ENCODE measurements at places on chromosomes 2 and 18. TPM values are rescaled to one million over a fixed set of nuclear protein-coding genes. Genes with fewer than 3 reads are reported as not detected.

Gene GPR75
- 4.1 TPM for total RNA-seq

Gene PLB1
- 3.4 TPM for total RNA-seq

Gene IL36RN
- 12.0 TPM for total RNA-seq

Gene TUBA4B
- not detected for total RNA-seq

Gene IL36B
- not detected for total RNA-seq

Gene EPB41L3
- total RNA-seq: 58.1 TPM

Gene GPR39
- total RNA-seq: 4.1 TPM

Gene C2orf66
- 0.29 TPM for total RNA-seq

Gene SLC25A12
- 14.1 TPM for total RNA-seq

Gene CDH2
- total RNA-seq: 38.2 TPM

Gene EHD3
- 5.3 TPM for total RNA-seq

Gene SLC9A4
- 3.1 TPM for total RNA-seq

Gene NPAS2
- 10.7 TPM for total RNA-seq

GRCh38 chr2:223772363-223772762 is 65.0 kb downstream of the AP1S3 start:
- H3K4me3 ChIP-seq: no peak overlapping the region
- H3K27ac ChIP-seq: no peak overlapping the region
- H3K27me3 ChIP-seq: no peaks in the 10 kb centered on the region
- H3K4me1 ChIP-seq: no peaks in the 10 kb centered on the region

- H3K27ac ChIP-seq: no peak overlapping the region
- H3K36me3 ChIP-seq: peaks cover 22% of the 10 kb centered on the region
- no peak for DNase-seq
- no peaks in the 10 kb centered on the region for H3K4me1 ChIP-seq
These were observed 166.1 kb upstream of the OTX1 start for GRCh38 chr2:62884514-62884913.

DNA sequence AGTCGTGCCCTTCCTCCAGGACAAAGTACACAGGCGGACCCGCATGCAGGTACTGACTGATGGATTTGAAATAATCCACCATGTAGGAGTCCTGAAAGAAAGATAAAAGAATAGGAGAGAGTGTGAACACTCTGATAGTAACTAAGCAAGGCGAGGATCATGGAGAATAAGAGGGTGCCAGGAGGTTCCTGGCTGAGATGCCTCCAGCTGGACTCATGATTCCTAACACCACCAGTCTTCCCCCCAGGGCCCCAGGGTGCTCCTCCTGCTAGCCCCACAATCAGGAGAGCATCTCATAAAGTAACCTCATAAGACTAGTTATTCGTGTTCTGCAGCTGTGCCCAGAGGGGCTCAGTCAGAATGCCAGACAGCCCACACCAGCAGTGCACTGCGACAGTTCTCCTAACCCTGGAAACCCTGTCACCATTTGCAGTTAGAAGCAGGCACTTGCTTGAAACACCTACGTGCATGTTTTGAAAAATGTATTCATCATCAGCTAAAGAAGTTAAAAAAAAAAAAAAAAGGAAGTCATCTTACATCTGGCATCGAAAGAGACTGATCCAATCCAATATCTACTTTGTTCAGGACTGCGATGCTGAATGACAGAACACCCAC is 36.7 kb downstream of the RMC1 start:
- no peak overlapping the region for H3K4me3 ChIP-seq
- H3K27ac ChIP-seq: peak overlapping the region; percentile 26
- peaks cover 37% of the 10 kb centered on the region for H3K36me3 ChIP-seq
- H3K4me1 ChIP-seq: no peaks in the 10 kb centered on the region
- no peaks in the 10 kb centered on the region for H3K27me3 ChIP-seq
- no peak for DNase-seq

- H3K27me3 ChIP-seq: peaks cover 24% of the 10 kb centered on the region
- no peak overlapping the region for H3K4me3 ChIP-seq
- H3K36me3 ChIP-seq: no peaks in the 10 kb centered on the region
- no peaks in the 10 kb centered on the region for H3K4me1 ChIP-seq
- no peak for DNase-seq
These were observed 38.2 kb downstream of the TPO start for GRCh38 chr2:1451422-1451821.

DNA sequence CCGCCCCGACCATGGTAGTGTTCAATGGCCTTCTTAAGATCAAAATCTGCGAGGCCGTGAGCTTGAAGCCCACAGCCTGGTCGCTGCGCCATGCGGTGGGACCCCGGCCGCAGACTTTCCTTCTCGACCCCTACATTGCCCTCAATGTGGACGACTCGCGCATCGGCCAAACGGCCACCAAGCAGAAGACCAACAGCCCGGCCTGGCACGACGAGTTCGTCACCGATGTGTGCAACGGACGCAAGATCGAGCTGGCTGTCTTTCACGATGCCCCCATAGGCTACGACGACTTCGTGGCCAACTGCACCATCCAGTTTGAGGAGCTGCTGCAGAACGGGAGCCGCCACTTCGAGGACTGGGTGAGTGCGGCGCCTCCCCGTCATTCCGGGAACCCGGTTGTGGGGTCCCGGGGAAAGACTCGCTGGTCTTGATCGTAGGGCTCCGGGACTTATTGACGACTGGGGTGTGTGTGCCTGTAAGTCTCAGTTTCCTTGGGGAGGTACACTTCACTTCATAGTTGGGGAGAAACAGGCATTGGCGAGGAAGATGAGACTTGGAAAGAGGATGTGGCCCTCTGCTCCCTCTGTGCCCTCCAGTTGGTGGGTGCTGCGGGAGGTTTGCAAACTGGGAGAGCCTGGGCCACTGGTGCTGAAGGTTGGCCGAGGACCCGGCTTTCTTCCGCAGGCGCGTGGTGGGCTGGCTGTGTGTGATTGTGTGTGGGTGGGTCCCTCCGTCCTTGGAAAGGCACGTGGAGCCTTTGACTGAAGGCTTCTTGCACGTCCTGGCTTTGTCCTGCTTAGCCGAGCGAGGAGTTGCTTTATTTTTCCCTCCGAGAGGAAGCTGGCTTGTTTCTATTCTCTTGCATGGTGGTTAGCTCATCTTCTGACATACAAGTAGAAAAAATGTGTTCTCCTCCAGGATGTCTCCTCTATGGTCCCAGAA is 886 bp downstream of the PRKCE start:
- peak overlapping the region; percentile 91 for H3K4me3 ChIP-seq
- peak overlapping the region; percentile 85 for H3K27ac ChIP-seq
- H3K36me3 ChIP-seq: peaks cover 5% of the 10 kb centered on the region
- no peak for DNase-seq
- peaks cover 34% of the 10 kb centered on the region for H3K27me3 ChIP-seq

DNA sequence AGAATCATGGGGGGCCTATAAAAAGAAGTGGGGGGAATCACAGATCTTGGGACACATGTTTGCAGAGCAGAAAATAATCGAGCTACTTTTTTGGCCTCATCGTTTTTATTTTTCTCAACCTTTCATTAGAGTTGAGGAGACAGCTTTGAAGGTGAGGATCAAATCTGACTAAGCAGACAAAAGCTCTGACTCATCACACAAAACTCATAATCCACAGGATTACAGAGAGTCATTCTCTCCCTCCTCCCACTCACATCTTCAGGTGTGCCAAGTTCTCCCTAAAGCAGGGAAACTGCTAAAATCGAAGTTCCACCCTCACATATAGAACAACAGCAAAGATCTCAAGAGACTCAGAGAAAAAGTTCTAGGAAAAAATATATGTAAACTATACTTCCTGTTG is 15.6 kb downstream of the BAZ2B start:
- H3K4me3 ChIP-seq: no peak overlapping the region
- peaks cover 23% of the 10 kb centered on the region for H3K36me3 ChIP-seq
- peaks cover 11% of the 10 kb centered on the region for H3K4me1 ChIP-seq
- no peaks in the 10 kb centered on the region for H3K27me3 ChIP-seq

GRCh38 chr2:164826293-164827243 is 15.1 kb downstream of the COBLL1 start:
- H3K4me1 ChIP-seq: peaks cover 6% of the 10 kb centered on the region
- DNase-seq: no peak
- H3K27ac ChIP-seq: peak overlapping the region; percentile 59
- H3K4me3 ChIP-seq: no peak overlapping the region

- H3K36me3 ChIP-seq: no peaks in the 10 kb centered on the region
- no peak overlapping the region for H3K27ac ChIP-seq
- no peak for DNase-seq
- H3K27me3 ChIP-seq: peaks cover 99% of the 10 kb centered on the region
- H3K4me1 ChIP-seq: peaks cover 27% of the 10 kb centered on the region
These were observed 4.2 kb upstream of the POU3F3 start for GRCh38 chr2:104849618-104850141.

- no peak for DNase-seq
- H3K27me3 ChIP-seq: no peaks in the 10 kb centered on the region
- H3K36me3 ChIP-seq: no peaks in the 10 kb centered on the region
- H3K4me1 ChIP-seq: peaks cover 6% of the 10 kb centered on the region
- H3K27ac ChIP-seq: no peak overlapping the region
These were observed 124.7 kb downstream of the PPP1R1C start for GRCh38 chr2:182110347-182110746.

GRCh38 chr2:158102446-158102845 is 770 bp downstream of the UPP2 start:
- H3K27me3 ChIP-seq: no peaks in the 10 kb centered on the region
- no peaks in the 10 kb centered on the region for H3K36me3 ChIP-seq
- DNase-seq: no peak
- H3K4me1 ChIP-seq: no peaks in the 10 kb centered on the region
- no peak overlapping the region for H3K4me3 ChIP-seq

GRCh38 chr2:941871-942270 is 8.8 kb upstream of the SNTG2 start:
- peaks cover 22% of the 10 kb centered on the region for H3K27me3 ChIP-seq
- no peaks in the 10 kb centered on the region for H3K36me3 ChIP-seq
- H3K4me3 ChIP-seq: no peak overlapping the region

GRCh38 chr2:188622601-188623260 is 331.1 kb downstream of the GULP1 start:
- no peak overlapping the region for H3K4me3 ChIP-seq
- peaks cover 18% of the 10 kb centered on the region for H3K4me1 ChIP-seq
- DNase-seq: no peak
- H3K27ac ChIP-seq: no peak overlapping the region

DNA sequence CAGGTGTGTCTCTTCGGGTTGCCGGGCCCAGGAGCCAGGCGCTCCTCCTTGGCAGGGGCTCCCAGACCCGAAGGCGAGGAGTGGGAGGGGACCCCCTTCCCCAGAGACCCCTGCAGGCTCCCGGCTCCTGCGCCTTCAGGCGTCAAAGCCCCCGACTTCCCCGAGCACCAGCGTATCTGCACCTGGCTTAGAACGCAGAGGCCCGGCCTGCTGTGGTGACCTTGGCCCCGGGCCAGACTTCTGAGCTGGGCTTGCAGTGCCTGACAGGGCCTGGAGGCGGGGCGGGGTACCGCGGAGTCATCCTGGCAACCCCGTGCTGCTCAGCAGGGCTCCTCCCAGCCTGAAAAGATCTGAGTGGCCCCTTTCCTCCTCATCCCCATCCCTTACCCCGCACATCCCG is 27.0 kb downstream of the SKA1 start:
- H3K36me3 ChIP-seq: no peaks in the 10 kb centered on the region
- no peak overlapping the region for H3K4me3 ChIP-seq
- H3K4me1 ChIP-seq: peaks cover 55% of the 10 kb centered on the region
- DNase-seq: no peak
- H3K27me3 ChIP-seq: peaks cover 7% of the 10 kb centered on the region

GRCh38 chr2:164803776-164804466 is 37.7 kb downstream of the COBLL1 start:
- no peak for DNase-seq
- no peaks in the 10 kb centered on the region for H3K4me1 ChIP-seq
- H3K27ac ChIP-seq: no peak overlapping the region
- H3K4me3 ChIP-seq: no peak overlapping the region

- H3K4me3 ChIP-seq: no peak overlapping the region
- H3K27ac ChIP-seq: no peak overlapping the region
- no peaks in the 10 kb centered on the region for H3K36me3 ChIP-seq
- DNase-seq: no peak
These were observed 3.9 kb downstream of the C2orf72 start for GRCh38 chr2:231041061-231041689.

GRCh38 chr18:63936156-63936931 is 12.8 kb upstream of the HMSD start:
- H3K4me1 ChIP-seq: no peaks in the 10 kb centered on the region
- no peak overlapping the region for H3K27ac ChIP-seq
- H3K36me3 ChIP-seq: no peaks in the 10 kb centered on the region
- DNase-seq: peak; percentile 78

DNA sequence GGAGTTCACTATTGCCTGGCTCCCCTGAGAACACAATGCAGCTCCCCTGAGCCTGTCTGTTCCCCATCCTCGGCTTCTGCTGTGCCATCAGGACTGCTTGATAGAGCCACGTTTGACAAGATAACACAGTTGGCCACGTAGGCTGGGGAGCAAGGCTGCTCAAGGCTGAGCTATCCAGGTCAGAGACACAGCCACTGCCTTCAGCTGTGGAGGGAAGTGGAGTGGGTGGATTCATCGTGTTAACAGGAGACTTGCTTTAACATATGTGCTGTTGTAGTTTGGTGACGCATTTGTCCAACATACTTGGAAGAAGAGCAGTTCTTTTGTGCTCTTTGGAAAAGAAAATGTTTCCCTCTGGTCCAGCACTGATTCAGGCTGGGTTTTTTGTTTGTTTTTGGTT is 68.8 kb downstream of the WDSUB1 start:
- H3K4me1 ChIP-seq: no peaks in the 10 kb centered on the region
- H3K27me3 ChIP-seq: no peaks in the 10 kb centered on the region
- H3K27ac ChIP-seq: no peak overlapping the region
- no peak for DNase-seq
- peaks cover 48% of the 10 kb centered on the region for H3K36me3 ChIP-seq

DNA sequence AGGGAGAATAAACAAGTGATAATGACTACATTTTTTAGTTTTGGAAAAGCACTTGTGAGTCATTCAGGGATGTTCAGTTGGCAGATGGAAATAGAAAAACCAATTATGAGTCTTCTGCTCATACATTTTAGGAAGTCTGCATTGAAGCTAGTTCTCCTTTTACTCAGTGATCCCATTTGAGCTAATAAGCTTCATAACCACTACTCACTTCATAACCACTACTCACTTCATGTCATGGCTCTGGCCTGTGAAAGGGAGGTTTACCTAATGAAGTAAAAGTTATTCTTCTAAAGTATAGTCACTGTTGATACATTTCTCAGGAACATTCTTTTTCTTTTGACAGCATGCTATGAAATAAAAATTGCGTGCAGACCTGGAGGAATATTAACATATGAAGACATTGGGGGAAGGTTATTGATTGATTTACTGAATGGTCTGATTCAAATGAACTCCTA is 948.7 kb downstream of the TSN start:
- no peaks in the 10 kb centered on the region for H3K4me1 ChIP-seq
- DNase-seq: no peak
- no peaks in the 10 kb centered on the region for H3K27me3 ChIP-seq
- H3K4me3 ChIP-seq: no peak overlapping the region

GRCh38 chr2:147231607-147232006 is 613.2 kb upstream of the ACVR2A start:
- no peak overlapping the region for H3K27ac ChIP-seq
- no peaks in the 10 kb centered on the region for H3K36me3 ChIP-seq
- no peak for DNase-seq
- H3K27me3 ChIP-seq: no peaks in the 10 kb centered on the region
- H3K4me1 ChIP-seq: peaks cover 4% of the 10 kb centered on the region
- H3K4me3 ChIP-seq: no peak overlapping the region

- H3K27me3 ChIP-seq: peaks cover 5% of the 10 kb centered on the region
- H3K4me3 ChIP-seq: no peak overlapping the region
- no peak for DNase-seq
- no peaks in the 10 kb centered on the region for H3K36me3 ChIP-seq
- H3K4me1 ChIP-seq: no peaks in the 10 kb centered on the region
These were observed 492.3 kb downstream of the ZEB2 start for GRCh38 chr2:144027593-144027992.

GRCh38 chr18:63858456-63858855 is 29.0 kb upstream of the SERPINB2 start:
- H3K27me3 ChIP-seq: no peaks in the 10 kb centered on the region
- H3K4me1 ChIP-seq: no peaks in the 10 kb centered on the region
- no peak overlapping the region for H3K4me3 ChIP-seq
- H3K27ac ChIP-seq: no peak overlapping the region
- no peaks in the 10 kb centered on the region for H3K36me3 ChIP-seq
